ENCODE measurements at places on chromosomes 2 and 18.

DNA sequence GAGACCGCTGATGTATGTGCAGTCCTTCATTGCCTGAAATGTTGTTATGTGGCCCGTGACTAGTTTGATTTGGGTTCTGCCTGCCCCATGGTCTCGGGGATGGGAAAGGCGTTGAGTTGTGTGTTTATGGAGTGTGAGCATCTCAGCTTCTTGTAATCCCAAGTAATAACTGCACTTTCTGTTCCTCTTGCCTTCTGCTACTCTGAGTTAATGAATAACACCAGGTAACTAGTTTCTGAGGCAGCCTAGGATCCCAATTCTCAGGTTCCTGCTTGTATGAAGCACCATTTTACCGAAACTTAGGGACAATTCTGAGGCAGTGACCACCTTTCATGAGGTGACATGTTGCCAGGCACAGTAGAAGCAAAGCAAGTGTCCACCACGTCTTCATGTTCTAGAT is 170.0 kb downstream of the ALK start:
- no peak for DNase-seq

DNA sequence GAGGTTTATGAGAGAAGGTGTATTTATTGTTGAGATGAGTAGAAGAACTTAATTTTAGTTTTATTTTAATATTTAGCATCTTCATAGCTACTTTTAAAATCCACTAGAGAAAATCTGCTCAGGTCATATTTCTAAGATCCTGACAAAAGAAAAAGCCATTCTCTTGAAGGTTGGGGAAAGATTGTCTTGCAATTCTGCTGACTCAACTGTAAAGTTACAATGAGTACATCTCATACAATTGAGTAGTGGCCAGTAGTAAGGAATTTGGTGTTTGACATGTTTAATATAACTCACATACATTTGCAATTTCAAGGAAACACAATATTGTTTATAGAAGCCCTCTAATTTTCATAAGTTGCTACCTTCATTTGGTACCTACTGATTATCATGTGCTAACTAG is 344.5 kb downstream of the LRRTM1 start:
- DNase-seq, result no peak

DNA sequence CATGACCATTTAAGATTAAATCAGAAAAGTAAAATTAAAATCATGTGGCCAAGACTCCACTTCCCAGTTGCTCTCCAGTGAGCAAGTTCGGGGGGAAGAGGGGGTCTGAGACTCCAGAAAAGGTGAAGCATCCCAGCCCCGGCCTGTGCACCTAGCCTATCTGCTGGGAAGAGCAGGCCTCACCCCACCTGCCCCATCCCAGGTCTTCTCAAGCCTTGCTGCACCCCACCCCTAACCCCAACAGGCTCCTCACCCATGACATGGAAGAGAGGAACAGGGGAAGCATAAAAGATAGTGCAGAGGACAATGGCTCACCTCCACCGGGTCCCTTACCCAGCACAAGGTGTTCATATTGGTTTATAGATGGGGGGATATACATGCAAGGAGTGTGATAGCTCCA is 14.6 kb downstream of the CIB4 start:
- DNase-seq, result no peak

DNA sequence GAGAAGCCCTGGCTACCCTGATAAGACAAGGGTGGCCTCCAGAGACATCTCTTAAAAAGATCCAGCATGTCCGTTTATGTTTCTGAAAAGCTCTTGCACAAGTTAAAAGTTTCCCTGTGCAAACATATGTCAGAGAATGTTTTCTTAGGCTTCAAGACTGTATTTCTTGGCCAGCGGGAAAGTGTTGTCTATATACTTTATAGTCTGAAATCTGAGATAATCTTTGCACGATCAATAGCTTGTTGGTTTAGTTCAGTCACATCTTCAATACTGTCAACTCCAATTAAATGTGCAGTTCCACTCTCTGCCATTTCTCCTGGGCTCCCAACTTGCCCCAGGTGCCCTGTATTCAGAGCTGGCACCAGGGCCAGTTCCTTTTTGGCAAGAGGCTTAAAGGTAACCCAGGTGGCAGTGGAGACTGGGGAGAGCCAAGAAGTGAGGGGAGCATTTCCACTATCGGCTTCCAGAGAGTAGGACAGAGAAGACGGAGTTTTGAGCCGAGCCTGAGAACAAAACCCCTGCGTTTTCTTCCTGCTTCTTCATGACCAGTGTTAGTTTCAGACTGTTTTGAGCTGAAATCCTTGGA is 64.4 kb downstream of the ACOXL start:
- no peak for DNase-seq

- DNase-seq, result no peak
Observed at GRCh38 chr2:239260546-239261327, 140.1 kb downstream of the HDAC4 start.

DNA sequence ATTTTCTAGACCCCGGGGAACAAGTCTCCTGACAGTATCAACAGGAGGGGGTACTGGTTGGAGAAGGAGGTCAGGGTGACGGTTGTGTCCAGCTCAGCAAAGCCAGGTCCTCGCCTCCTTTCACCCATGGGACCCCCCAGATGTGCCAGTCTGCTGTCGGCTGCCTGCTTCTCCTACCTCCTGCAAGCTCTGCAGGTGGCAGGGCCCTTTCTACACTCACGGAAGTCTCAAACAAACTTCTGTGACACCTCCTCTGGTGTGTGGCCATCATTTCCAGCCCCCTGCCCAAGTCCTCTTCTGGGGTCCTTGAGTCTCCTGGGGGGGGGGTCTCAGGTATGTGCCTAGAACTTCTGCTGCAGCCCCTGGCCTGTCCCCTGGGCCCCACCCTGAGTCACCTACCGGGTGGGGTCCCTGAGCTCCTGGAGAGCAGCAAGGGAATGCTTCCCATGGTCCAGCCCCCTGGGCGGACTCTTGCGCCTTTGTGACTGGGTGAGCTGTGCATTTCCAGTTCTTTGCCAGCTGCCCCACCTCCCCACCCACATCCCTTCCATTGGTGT is 12.8 kb downstream of the SH3RF3 start:
- no peak for DNase-seq

- no peak for DNase-seq
Observed at GRCh38 chr18:8762968-8763367, 57.6 kb downstream of the MTCL1 start.

GRCh38 chr18:22026362-22026761 is 143.0 kb upstream of the GATA6 start:
- DNase-seq, result no peak

DNA sequence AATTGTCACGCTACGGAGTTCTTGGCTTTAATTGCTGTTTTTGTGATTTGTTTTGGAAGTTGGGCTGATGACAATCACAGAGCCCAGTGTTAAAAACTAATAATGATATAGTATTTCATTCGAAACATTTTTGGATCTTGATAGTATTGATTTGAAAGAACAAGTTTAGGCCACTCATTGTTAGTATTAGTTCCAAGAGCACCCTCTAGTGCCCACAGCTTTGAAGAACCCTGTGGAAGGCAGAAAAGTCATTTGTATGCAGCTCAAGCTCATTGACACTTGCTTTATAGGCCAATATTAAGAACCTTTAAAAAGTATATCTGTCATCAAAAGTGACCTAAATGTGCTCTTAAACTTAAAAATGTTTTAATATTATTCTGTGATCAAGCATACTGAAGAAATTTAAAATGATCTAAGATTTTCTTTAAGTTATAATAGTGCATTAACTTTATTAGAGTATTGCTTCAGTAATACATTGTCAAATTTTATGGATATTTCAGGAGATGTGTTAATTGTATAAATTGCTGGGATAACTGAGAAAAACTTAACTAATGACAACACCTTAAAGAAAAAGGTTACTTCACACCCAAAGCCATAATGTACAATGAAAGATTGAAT is 191.0 kb downstream of the GRB14 start:
- DNase-seq, result no peak

DNA sequence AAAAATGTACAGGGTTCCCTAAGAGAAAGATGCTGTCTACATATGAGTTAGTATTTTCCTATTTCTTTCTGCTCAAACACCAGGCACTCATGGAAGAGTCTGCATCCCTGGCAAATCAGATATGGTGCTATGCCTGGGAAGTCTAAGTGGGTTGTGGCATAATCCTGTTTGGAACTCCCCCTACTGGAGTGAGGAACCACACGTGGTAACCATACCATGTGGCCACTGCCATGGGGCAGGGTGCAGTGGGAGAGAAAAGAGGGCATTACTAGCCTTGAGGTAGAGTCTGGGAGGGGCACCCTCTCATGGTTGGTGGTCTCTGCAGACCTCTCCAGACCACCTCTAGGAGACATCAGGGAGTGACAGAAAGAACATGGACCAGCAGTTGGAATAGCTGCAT is 257.9 kb upstream of the ATP5MC3 start:
- DNase-seq, result no peak

- no peak for DNase-seq
Observed at GRCh38 chr2:68258851-68259250, 6.5 kb upstream of the PPP3R1 start.

DNA sequence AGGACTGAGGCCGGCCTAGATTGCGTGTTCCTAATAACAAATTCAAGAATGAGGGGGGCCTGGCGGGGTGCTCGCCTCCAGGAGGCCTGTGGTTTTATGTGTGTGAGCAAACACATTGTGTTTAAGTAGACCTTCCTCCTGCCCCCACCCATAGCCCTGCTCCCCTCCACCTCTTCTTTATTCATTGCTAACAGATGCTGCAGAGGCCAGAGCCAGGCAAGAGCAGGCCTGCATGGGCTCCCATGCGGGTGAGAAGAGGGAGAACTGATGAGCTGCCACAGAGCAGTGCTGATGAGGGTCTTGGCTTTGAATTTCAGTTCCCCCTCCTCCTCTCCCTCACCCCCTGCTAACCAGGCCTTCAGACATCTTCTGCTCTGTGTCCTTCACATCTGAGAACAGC is 154.6 kb downstream of the OSR1 start:
- DNase-seq, result no peak

DNA sequence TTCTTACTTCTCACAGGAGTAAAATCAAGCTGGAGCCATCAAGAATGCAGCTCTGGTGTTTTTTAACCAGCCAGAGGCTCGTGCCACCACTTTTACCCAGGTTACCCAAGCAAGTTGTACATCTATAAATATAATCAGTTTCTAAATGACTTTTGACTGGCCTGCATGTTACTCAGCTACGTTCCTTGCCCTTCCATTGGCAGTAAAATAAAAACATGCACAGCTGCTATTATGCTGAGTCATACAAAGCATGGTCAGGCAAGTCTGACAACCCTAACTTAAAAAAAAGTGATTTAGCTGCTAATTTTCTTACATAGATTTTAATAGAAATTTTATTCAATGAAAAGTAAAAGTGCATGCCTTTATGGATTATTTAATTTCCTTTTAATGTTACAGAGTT is 111.7 kb upstream of the CSRNP3 start:
- no peak for DNase-seq

DNA sequence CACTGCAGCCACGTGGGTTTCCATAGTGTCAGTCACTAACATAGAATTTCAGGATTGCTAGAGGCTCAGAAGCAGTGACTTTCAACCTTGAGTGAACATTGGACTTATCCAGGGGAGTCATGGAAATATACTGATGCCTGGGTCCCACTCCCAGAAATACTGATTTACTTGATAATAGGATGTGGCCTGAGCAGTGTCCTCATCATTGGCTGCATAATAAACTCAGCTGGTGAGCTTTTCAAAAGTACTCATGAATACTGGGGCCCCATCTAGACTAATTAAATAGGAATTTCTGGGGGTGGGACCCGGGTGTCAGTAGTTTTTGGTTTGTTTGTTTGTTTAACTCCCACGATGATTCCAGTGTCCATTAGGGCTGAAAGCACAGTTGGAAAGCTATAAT is 141.4 kb downstream of the COL4A4 start:
- no peak for DNase-seq

GRCh38 chr2:1685957-1686783 is 58.1 kb downstream of the PXDN start:
- DNase-seq, result no peak

GRCh38 chr2:7840651-7841380 is 841.0 kb upstream of the ID2 start:
- DNase-seq, result no peak

DNA sequence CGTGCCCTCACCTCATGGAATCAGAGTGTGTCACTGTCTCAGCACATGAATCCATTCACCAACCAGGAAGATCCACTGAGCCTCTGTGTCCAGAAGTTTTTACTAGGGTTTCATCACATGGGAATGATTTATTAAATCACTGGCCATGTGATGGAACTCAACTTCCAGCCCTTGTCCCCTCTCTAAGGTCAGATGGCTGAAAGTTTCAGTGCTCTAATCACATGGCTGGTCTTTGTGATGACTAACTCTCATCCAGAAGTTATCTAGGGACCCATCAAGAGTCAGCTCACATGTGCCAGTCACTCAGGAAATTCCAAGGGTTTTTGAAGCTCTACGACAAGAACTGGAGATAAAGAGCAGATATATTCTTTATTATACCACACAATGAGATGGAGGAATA is 140.5 kb upstream of the GYPC start:
- DNase-seq, result no peak

GRCh38 chr18:70250781-70251180 is 38.1 kb upstream of the SOCS6 start:
- no peak for DNase-seq

DNA sequence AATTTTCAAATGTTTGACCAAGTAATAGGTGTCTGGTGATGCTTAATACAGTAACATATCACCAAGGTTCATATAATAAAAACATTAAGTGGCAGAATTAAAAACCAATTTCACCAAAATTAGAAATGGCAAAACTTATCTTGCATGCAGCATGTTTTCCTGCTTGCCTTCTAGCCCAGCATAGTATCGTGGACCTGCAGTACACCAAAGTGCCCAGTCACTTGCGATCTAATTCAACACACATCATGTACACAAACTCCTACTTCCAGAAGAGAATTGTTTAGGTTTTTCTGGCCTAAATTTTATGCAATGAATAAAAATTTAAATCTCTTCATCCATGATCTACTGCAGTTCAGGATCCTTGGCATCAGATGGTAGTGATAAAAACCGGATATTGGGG is 28.9 kb downstream of the LPIN2 start:
- DNase-seq, result no peak

DNA sequence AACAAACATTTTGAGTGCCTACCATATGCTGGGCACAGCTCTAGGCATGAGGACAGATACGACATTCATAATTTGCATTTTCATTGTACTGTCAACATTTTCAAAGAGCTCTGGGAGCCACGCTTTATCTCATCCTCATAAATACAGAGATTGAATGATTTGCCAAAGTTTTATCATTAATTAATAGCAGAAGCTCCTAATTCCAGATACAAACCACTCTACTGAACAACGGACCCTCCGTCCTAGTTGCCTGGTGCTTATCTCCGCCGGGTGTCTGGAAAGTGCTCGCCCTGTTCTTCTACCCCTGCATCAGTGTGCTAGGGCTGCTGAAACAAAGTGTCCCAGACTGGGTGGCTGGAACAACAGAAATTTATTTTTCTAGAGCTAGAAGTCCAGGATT is 23.8 kb downstream of the SERTAD2 start:
- no peak for DNase-seq

- DNase-seq, result no peak
Observed at GRCh38 chr2:155485141-155485842, 786.8 kb downstream of the KCNJ3 start.

DNA sequence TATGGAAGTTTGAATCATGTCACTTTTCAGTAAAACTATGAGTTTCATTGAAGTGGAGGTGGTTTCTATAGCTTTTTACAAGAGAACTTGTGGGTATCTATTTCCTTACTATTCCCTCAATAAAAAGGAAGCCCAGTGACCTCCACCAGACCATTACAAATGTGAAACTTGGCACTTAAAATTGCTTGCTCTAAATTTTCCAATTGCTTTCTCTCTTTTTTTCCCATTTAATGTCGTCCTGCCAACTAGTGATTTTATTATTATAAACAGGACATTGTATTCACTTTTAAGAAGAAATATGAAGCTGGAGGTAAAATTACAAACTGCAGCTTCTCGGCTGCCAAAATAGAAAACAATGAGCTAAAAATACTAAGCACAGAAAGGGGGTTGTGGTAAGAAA is 208.2 kb upstream of the ALPP start:
- no peak for DNase-seq
